ENCODE measurements at places on chromosomes 11 and 22. TPM values are rescaled to one million over a fixed set of nuclear protein-coding genes. Genes with fewer than 3 reads are reported as not detected.

The MRGPRE gene
- not detected for total RNA-seq

The PIWIL4 gene
- total RNA-seq: 1.3 TPM

The LYVE1 gene
- not detected for total RNA-seq

The CARD18 gene
- total RNA-seq: 11.2 TPM

The SLC37A4 gene
- total RNA-seq: 14.7 TPM

The MMP7 gene
- total RNA-seq: 1.1 TPM

The TRIM48 gene
- not detected for total RNA-seq

The DLG2 gene
- total RNA-seq: 0.44 TPM

The MYRF gene
- total RNA-seq: 6.4 TPM

The ARHGAP42 gene
- 17.3 TPM for total RNA-seq

The YWHAH gene
- total RNA-seq: 245 TPM

The TMPRSS6 gene
- total RNA-seq: not detected

The OR52L1 gene
- total RNA-seq: not detected
